ENCODE measurements at places on chromosomes 4 and X.

GRCh38 chr4:56080384-56080783 is 131.6 kb downstream of the CEP135 start:
- DNase-seq, result no peak

GRCh38 chr4:75924309-75924827 is 16.4 kb downstream of the NAAA start:
- DNase-seq, result peak; percentile 25

- DNase-seq, result no peak
These were observed 792.9 kb upstream of the HTR2C start for GRCh38 chrX:113790987-113791386.

DNA sequence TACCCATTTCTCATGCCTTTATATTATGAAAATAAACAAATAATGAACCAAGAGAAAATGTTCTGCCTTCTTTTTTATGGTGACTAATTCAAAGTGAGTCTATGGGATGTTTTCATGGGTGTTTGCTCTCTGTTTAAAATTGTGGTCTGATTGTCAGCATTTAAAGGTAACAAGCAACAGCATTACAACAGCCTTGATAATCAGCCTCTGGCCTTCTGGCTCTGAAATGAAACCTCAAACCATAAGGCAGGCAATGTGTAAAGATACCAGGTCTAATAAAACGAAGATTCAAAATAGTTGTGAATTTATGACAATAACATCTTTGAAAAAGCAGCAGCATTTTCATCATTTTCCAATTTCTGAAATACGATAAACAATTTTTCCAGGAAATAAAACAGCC is 63.7 kb downstream of the FAM13A start:
- no peak for DNase-seq

DNA sequence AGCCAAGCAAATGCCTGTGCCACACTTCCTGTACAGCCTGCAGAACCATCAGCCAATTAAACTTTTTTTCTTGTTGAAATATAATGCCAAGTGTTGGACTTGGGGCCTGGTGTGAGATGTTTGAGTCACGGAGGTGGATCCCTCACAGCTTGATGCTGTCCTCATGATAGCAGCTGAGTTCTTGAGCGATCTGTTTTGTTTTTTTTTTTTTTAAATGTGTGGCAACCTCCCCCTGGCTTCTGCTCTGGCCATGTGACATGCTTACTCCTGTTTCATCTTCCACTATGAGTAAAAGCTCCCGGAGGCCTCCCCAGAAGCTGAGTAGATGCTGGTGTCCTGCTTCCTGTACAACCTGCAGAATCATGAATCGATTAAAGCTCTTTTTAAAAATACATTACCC is 973.3 kb upstream of the FTHL17 start:
- DNase-seq, result no peak
